Endothelial cell (in vitro differentiated cells): ENCODE measurements at places on chromosomes 7 and 10. TPM values are rescaled to one million over a fixed set of nuclear protein-coding genes. Genes with fewer than 3 reads are reported as not detected.

GRCh38 chr7:19294619-19295018 lies 149.4 kb upstream of the FERD3L start:
- DNase-seq = no peak

- DNase-seq = no peak
These were observed 82.1 kb upstream of the SGCE start for GRCh38 chr7:94738071-94738470.

DNA sequence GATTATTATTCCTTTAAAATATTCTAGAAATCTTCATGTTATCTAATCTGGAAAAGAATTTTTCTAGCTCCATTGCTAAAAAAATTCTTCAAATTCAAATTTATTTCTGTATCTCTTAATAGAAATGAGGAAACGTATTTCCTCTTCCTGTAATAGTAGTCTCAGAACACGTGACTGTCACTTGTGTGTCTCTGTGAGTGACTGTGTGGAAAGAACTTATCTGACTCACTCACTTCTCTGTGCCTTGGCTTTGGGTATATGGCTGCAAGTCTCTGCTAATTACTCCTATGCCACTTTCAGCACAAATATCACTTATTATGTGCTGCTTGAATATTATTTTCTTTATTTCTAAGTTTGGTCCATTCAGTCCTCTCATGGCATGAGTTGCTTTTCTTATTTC lies 132.7 kb downstream of the CNTNAP2 start:
- DNase-seq = no peak

DNA sequence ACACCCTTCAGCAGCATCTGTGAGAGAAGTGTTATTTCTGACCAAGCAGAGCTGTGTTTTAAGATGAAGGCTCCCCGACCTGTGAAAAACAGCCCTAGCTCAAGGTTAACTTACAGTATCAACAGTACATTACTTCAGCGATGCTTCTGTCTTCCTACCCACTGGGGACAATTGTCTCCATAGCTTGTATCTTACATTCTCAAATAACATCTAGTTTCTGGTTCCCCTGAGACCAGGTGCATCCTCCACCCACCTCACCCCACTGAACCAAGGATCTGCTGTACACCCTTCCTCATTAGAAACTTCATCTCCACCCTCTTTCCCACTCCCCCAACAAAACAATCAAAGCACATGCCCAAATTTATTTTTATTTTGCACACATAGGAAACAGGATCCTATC lies 102.0 kb downstream of the VOPP1 start:
- no peak for DNase-seq

- DNase-seq = no peak
These were observed 184.5 kb downstream of the TRIL start for GRCh38 chr7:28773423-28774145.

DNA sequence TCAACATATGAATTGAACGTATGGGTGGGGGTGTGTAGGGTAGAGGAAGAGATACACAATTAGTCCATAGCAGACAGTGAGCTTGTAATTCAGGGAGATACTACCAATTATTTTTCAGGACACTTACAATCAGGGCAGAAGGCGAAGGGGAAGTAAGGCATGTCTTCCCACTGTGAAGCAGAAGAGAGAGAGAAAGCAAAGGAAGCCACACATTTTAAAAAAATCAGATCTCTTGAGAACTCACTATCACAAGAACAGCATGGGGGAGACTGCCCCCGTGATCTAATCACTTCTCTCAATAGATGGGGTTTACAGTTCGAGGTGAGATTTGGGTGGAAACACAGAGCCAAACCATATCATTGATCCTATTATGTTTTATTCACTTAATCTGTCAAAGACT lies 116.4 kb upstream of the RPA3 start:
- no peak for DNase-seq

GRCh38 chr7:27210441-27211083 lies 10.7 kb upstream of the HOXA13 start:
- DNase-seq = peak; percentile 68

CAMK1D gene
- total RNA-seq = 4.1 TPM

HTR7 gene
- 7.3 TPM for total RNA-seq

ECHDC3 gene
- 6.1 TPM for total RNA-seq

TAF5 gene
- total RNA-seq = 5.7 TPM
